ENCODE measurements at places on chromosomes 6 and 20. TPM values are rescaled to one million over a fixed set of nuclear protein-coding genes. Genes with fewer than 3 reads are reported as not detected.

DNA sequence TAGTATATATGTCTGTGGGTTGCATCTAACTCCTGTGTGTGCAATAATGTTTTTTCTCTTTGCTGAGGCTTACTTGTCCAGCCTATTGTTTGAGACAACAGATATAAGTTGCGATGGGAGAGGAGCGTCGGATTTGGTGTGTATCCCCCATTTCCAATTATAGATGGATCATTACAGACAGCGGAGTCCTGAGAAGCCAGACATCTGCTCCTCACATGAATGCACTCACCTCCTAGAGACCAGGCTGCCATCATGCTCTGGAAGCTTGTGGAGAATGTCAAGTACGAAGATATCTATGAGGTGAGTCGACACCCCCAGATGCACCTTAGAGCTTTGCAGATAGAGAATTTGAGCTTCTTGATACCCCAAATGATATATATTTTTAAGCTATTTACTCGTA, at the start of gene TFAP2B:
Gene TFAP2B, plus strand, starts transcription at position 199 of the 400 bp plus-strand sequence. Its CDS starts 21 bp downstream, at position 220.
- DNase-seq = no peak

- DNase-seq = no peak
Observed at GRCh38 chr20:20699144-20699543, 13.3 kb downstream of the RALGAPA2 start.

GRCh38 chr6:14670806-14671205, 553.2 kb downstream of the CD83 start:
- DNase-seq = no peak

- DNase-seq = no peak
Observed at GRCh38 chr6:119649531-119649930, 300.0 kb upstream of the MAN1A1 start.

DNA sequence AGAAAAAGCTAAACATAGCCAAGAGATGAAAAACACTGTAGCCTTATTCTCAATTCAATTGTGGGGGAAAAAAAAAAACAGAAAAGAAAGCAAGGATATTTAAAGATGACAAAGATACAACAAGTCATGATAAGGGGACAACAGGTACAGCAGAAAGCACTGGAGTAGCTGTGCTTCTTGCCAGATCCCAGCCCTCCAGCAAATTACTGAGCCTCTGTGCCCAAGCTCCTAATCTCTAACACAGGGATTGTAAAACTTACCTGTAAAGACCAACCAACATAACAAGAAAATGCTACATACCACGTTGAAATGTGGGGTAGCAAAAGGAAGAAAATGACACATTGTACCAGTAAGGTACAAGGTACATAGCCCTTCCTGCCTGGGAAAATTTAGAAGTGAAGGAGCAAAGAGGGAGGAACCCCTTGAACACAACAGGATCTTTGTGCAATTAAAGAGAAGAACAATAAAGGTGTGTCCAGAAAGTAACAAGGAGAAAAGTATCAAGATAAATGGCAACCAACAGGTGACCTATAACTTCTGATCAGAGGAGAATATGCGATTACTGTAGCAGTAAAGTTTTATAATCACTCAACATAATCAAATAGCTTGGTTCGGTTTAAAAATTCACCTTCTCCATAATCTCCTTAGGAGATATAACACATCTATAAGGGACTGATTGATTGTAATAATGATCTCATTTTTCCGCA, 30.6 kb downstream of the PREP start:
- no peak for DNase-seq

Gene RNF144B
- 2.4 TPM for total RNA-seq
